Stomach (tissue), 19 donors: ENCODE measurements at places on chromosomes 5 and 9. TPM values are rescaled to one million over a fixed set of nuclear protein-coding genes. Genes with fewer than 3 reads are reported as not detected.

GRXCR2 gene
- not detected for polyA plus RNA-seq

DND1 gene
- 1.5 TPM for polyA plus RNA-seq

- H3K27ac ChIP-seq: no peak overlapping the region
- no peak for DNase-seq
- no peaks in the 10 kb centered on the region for H3K4me1 ChIP-seq
- H3K4me3 ChIP-seq: no peak overlapping the region
- no peaks in the 10 kb centered on the region for H3K27me3 ChIP-seq
Measured at GRCh38 chr5:82669720-82670119, 391.6 kb upstream of the RPS23 start.

- H3K27ac ChIP-seq: no peak overlapping the region
- no peaks in the 10 kb centered on the region for H3K36me3 ChIP-seq
- DNase-seq: no peak
- no peaks in the 10 kb centered on the region for H3K27me3 ChIP-seq
- H3K4me1 ChIP-seq: no peaks in the 10 kb centered on the region
Measured at GRCh38 chr5:152089644-152090043, 165.0 kb upstream of the GLRA1 start.

NEUROG1 gene
- polyA plus RNA-seq: not detected

ANKH gene
- 6.1 TPM for polyA plus RNA-seq

- no peak overlapping the region for H3K27ac ChIP-seq
- peaks cover 51% of the 10 kb centered on the region for H3K36me3 ChIP-seq
- no peaks in the 10 kb centered on the region for H3K4me1 ChIP-seq
- no peak for DNase-seq
- H3K27me3 ChIP-seq: no peaks in the 10 kb centered on the region
- no peak overlapping the region for H3K4me3 ChIP-seq
Measured at GRCh38 chr9:128809831-128810230, 8.5 kb upstream of the ENDOG start.

- no peak overlapping the region for H3K4me3 ChIP-seq
- peaks cover 38% of the 10 kb centered on the region for H3K4me1 ChIP-seq
- peak overlapping the region; percentile 100 for H3K27ac ChIP-seq
Measured at GRCh38 chr5:32170303-32171151, 3.6 kb downstream of the GOLPH3 start.

RNF180 gene
- 2.2 TPM for polyA plus RNA-seq
